ENCODE measurements at places on chromosomes 16 and 17.
A peak's percentile ranks its signal among the peaks of the same experiment; 100 is the strongest.

- DNase-seq, result no peak
These were observed 45.3 kb upstream of the CORO6 start for GRCh38 chr17:29667969-29668368.

- no peak for DNase-seq
These were observed 12.0 kb downstream of the AP1G1 start for GRCh38 chr16:71796501-71797097.

- no peak for DNase-seq
These were observed 24.9 kb downstream of the RARA start for GRCh38 chr17:40333781-40334448.

GRCh38 chr16:15613676-15614075, 29.3 kb downstream of the MARF1 start:
- no peak for DNase-seq

- DNase-seq, result peak; percentile 86
These were observed 23.2 kb downstream of the USP43 start for GRCh38 chr17:9668517-9668916.

DNA sequence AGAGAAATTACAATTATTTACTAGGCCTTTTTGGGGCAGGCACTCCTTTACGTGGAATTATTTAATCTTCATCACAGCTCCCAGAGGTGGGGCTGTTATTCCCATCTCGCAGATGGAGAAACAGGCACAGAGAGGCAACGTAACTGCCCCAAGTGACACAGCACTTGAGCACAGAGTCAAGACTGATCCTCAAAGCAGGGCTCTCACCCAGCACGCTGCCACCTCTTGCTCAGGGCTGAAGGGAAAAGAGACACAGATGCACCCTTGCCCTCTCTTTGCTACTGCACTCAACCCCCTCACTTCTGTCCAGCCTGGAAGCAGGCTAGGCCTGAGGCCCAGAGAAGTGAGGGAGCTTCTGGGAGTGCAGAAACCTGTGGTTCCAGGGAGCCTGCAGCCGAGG, 4.4 kb downstream of the ADAM11 start:
- no peak for DNase-seq

- DNase-seq, result no peak
These were observed 20.7 kb upstream of the CCL5 start for GRCh38 chr17:35900708-35901480.

DNA sequence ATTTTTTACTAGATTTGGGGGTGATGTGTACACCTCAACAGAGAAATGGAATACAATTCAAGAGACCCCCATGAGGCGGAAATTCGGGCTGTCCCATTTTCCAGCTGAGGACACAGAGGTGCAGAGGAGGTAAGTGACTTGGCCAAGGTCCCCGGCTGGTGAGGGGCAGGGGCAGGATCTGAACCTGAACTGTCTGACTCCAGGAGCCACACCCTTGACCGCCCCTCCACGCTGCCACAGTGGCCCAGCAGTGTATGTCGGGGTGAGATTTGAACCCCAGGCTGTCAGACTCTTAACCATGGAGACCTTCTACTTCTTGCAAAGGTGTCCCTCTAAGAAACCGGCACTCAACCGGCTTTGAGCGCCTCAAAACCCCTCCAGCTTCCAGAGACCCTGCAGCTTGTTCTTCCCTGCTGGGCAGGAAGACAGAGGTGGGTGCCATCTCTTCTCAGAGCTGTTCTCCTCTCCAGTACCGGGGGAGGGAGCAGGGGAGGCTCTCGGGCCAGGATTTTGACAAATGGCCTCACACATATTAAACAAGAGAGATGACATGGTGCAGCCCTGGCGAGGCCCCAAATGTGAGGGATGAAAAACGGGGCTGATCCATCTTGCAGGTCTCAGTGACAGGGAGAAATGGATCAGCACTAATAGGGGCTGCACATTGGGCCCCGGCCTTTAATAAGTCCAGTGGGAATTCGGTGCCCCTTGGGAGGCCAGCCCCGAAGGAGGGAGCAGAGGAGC, 222.3 kb downstream of the GSG1L start:
- DNase-seq, result no peak

DNA sequence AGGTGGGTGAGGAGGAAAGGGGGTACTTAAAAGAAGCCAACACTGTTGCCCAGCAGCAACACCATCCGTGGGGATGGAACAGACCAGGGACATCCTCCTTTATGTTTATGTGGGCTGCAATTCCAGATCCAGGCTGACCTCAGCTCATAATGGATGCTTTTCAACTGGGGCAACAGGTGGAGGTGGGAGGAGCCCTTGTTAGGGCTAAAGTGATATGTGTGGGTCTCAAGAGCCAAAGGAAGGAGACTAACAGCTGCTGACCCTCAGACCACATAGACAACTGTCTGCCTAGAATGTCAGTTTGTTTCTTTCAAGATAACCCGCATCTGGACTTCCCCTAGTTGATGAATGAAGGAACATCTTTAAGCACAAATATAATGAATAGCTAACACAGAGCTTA, 2.0 kb upstream of the INPP5K start:
- no peak for DNase-seq

DNA sequence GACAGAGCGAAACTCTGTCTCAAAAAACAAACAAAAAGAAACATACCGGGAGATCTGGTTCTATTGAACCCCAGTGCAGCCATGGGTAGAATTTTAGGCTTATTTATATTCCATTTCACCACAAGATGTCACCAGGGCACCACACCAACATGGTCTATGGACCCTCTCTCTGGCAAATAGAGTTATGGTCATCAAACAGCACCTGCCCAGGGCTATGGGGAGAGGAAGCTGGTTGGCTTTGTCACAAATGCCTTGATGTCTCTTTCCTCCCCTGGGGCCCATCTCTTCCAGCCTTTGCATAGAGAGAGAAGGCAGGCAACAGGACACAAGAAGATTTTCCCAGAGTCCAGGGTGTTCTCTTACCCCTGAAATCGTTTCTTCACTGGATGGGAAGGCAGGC, 128.4 kb downstream of the WWOX start:
- DNase-seq, result no peak

GRCh38 chr17:35244341-35245195, 1.7 kb downstream of the SLFN5 start:
- peak; percentile 91 for DNase-seq

GRCh38 chr16:72464052-72464451, 292.1 kb upstream of the PMFBP1 start:
- DNase-seq, result no peak

- DNase-seq, result peak; percentile 71
These were observed 5.2 kb downstream of the BAIAP2 start for GRCh38 chr17:81039854-81040758.

- no peak for DNase-seq
These were observed 11.1 kb downstream of the USP6 start for GRCh38 chr17:5126719-5127488.

GRCh38 chr17:16352303-16352666, 984 bp downstream of the CENPV start:
- peak; percentile 36 for DNase-seq

DNA sequence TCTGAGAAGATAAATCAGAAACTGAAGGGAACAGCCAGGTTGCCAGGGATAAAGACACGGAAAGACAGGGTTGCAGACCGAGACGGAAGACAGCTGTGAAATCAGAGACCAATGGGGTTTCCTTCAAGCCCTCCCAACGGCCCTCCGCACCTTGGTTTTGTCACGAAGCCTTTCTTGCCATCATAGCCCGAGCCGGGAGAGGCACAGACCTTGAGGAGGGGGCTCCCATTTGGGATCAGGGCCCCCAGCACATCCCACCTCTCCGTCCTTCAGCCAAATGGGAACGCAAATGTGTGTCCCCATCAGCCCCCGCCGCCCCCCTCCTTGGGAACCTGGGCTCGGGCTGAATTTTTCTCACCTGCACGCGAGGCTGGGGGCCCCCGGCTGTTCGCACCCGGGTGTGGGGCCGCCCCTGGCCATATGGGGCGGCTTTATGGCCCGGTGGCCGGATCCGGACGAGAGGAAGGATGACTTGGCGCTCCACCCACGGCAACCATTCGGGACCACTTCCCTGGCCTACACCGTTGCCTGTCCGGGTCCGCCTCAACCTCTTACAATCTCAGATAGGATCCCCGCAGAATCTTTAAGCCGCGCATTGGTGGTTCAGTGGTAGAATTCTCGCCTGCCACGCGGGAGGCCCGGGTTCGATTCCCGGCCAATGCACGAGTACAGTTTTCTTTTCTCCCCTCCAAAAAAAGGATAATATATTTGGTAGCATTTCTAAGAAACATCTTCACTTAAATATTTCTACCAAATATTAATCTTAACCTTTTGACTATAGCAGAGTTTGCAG, 1.4 kb upstream of the HES7 start:
- DNase-seq, result peak; percentile 37

GRCh38 chr17:36980280-36980761, 31.6 kb downstream of the AATF start:
- DNase-seq, result peak; percentile 37

GRCh38 chr17:69250641-69251040, 22.0 kb upstream of the ABCA10 start:
- DNase-seq, result peak; percentile 58

DNA sequence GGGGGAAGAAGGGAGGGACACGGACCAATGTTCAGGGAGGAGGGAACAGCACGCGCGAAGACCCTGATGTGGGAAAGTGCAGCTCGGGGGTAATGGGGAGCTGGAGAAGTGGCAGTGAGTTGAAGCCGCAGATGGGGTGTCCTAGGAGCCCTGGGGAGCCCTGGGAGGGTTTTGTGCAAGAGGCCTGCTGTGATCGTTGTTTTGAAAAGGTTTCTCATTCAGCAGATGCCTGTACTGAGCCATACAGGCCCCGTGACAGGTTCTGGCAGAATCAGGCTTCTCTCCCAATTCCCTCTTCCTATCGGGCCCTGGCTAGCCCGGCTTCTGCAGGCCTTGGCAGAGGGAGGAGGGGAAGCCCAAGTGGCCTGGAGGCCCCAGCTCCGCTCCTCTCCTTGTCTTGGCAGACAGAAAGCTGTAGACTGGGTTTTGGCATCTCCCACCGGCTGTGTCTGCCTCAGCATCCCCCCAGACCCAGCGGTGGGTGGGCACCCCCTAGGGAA, 38.4 kb upstream of the EMP2 start:
- no peak for DNase-seq

- peak; percentile 68 for DNase-seq
These were observed 1.0 kb downstream of the ST3GAL2 start for GRCh38 chr16:70437582-70438557.

DNA sequence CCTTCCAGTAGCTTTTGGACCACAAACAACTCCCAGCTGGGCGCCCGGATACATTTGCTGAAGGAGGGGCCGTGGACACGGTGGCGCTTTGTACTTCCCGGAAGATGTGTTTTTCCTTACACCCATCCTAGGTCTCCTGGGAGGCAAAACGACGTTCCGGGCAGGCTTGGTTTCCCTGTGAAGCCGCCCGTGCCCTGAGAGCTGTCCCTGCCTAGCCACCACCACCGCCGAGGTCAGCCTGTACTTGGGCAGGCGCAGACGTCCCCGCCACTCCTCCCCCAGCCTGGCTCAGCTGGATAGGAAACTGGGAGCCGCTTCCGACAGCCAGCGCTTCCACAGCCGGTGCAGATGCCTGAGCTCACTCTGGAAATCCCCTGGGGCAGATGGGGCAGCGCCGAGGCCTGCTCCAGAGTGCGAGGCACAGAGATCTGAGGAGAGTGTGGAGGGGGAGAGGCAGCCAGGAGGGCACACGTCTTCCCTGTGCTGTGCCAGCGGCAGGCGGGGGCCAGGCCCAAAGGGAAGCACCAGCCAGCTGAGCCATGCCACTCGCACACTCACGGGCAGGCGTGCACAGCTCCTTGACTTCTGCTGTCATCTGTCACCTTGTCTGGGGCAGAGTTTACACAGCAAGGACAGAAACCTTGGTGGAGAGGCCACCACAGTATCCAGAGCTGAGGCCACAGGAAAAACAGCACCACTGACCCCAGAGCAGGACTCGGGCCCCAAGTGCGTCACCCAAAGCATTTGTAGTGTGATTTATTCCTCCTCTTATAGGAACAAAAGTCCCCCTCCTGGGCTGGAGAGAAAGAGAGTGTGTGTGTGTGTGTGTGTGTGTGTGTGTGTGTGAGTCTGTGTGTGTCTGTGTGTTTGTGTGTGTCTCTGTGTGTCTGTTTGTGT, 3.0 kb downstream of the RHBDF2 start:
- DNase-seq, result peak; percentile 93

GRCh38 chr17:13634021-13634420, 32.3 kb upstream of the HS3ST3A1 start:
- DNase-seq, result peak; percentile 54

DNA sequence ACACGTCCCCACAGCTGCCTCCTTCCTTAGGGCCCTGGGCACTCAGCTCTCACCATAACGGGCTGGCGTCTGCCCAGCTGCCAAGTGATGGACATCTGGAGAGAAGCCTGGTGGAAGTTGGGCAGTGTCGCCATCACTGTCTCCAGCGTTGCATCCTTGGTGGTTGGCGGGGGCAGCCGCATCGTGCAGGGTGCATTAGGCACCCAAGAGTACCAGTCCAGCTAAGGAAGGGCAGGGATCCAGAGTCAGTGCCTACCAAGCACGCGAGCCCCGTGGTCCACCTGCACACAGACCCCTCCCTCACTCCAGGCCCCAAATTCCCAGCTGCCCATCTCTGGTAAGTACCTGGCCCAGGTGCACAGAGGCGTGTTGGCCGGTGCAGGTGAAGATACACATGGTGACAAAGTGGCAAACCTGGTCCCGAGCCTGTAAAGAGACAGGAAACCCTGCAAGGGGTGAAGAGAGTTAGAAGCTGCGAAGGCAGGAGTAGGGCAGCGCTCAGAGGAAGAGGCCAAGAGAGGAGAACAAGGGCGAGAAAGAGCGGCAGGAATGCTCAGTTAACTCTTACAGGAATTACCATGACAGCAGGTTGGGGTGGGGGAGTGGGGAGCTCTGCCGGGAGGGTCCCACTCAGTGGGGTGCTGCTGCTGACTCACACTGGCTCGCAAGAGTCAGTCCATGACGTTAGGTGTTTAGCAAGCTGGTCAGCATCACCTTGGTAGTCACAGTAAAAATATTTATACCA, 9.5 kb downstream of the ALOX15 start:
- peak; percentile 18 for DNase-seq

DNA sequence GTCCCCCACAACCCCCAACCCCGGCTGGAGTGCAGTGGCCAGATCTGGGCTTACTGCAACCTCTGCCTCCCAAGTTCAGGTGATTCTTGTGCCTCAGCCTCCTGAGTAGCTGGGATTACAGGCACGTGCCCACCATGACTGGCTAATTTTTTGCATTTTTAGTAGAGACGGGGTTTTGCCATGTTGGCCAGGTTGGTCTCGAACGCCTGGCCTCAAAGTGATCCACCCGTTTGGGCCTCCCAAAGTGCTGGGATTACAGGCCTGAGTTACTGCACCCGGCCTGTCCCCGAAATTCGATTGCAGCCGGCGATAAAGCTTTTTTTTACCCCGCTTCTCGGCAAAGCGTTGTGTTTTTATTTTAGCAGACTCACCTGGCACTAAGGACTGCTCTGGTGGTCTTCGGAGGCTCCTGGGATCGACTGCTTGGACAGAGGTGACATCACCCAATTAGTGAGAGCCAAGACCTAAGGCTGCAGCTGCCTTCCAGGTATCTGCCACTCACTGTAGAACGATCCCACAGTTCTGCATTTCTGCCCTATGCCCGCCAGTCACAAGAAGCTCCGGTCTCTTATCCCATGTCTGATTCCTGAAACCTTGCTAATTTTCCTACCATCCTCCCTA, 82.2 kb upstream of the ARL4D start:
- DNase-seq, result no peak
